ENCODE measurements at places on chromosomes 11 and 22. TPM values are rescaled to one million over a fixed set of nuclear protein-coding genes. Genes with fewer than 3 reads are reported as not detected.
A peak's percentile ranks its signal among the peaks of the same experiment; 100 is the strongest.

GRCh38 chr11:77147036-77147315, 18.9 kb downstream of the MYO7A start:
- no peak overlapping the region for H3K4me3 ChIP-seq
- peaks cover 6% of the 10 kb centered on the region for H3K4me1 ChIP-seq
- no peak for DNase-seq

GRCh38 chr22:41305646-41306045, 4.3 kb downstream of the ZC3H7B start:
- H3K4me3 ChIP-seq: no peak overlapping the region
- no peaks in the 10 kb centered on the region for H3K27me3 ChIP-seq
- H3K4me1 ChIP-seq: peaks cover 20% of the 10 kb centered on the region
- no peaks in the 10 kb centered on the region for H3K36me3 ChIP-seq
- no peak for DNase-seq

DNA sequence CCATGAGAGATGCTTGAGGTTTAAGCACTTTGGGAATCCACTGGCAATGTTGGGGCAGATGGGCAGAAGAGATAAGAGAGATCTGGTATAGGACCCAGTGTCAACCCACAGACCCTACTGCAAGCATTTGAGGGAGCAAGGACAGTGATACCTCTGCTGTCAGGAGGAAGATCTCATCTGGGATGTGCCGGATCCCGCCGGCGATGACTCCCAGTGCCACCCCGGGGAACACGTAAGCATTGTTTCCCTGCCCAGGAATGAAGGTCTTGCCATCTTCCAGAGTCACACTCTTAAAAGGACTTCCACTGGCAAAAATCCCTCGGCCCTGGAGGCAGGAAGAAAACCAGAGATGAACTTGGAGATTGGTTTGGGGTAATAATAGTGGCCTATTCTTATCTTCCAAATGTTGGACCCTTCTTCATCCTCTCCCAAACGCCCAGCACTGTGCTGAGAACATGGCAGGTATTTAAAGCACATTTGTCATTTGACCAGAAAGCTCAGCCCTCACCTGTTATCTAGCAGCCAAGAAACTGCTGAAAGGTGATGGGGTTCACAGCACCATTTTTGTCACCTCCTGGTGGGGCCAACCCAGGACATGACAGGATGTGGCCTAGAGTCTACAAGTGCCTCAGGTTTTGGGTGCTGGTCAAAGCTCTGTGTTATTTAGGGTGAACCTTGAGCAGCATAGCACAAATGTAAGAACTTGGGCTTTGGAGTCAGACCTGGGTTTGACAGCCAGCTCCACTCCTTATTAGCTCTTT, 71.7 kb downstream of the CCDC81 start:
- DNase-seq: no peak
- no peaks in the 10 kb centered on the region for H3K4me1 ChIP-seq
- H3K36me3 ChIP-seq: no peaks in the 10 kb centered on the region

GRCh38 chr11:116890193-116890592, 52.8 kb upstream of the APOA1 start:
- peaks cover 17% of the 10 kb centered on the region for H3K36me3 ChIP-seq
- no peak overlapping the region for H3K27ac ChIP-seq
- no peaks in the 10 kb centered on the region for H3K27me3 ChIP-seq

DNA sequence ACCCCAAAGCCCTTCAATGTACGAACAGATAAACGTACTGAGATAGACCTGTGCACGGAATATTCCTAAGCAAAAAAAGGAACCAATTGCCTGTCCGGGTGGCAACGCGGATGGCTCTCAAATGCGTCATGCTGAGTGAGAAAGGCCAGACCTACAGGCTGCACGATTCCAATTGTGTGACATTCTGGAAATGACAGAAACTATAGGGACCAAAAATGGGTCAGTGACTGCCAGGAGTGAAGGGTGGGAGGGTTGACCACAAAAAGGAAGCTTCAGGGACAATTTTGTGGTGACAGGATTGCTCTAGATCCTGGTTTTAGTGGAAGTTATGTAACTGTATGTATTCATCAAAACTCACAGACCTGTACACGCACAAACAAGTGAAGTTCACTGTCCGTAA, 24.0 kb upstream of the SYT8 start:
- H3K27ac ChIP-seq: no peak overlapping the region
- no peak for DNase-seq
- H3K4me1 ChIP-seq: no peaks in the 10 kb centered on the region

DNA sequence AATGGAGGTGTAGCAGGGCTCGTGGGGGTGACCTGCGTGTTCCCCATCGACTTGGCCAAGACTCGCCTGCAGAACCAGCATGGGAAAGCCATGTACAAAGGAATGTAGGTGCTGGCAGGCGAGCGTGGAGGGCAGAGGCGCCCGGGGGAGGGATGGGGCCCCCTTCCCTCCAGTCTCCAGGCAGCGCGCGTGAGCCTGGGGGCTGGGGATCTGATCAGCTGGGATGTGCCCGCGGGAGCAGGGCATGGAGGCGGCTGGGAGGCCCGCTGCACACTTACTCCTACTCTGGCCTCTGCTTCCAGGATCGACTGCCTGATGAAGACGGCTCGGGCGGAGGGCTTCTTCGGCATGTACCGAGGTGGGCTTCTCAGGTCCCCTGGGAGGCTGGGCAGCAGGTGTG, 17.8 kb downstream of the SLC25A18 start:
- H3K4me1 ChIP-seq: no peaks in the 10 kb centered on the region

DNA sequence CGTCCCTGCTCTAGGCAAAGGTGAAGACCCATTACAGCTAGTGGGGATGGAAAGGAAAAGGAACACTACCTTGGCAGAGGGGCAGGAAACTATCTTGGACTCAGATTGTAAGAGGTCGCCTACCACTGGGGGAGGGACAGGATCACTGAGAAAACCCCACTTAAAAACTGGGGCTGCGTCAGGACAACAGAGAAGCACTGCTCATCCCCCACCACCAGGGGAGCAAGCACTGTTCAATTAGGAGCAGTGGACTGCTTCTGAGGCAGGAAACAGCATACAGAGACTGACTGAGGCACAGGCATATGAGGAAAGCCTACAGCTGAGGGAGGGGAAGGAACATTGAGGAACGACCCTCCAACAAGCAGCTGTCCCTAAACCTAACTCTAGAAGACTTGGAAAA, 20.8 kb upstream of the DLAT start:
- no peaks in the 10 kb centered on the region for H3K27me3 ChIP-seq
- no peak overlapping the region for H3K4me3 ChIP-seq
- DNase-seq: no peak
- no peak overlapping the region for H3K27ac ChIP-seq
- no peaks in the 10 kb centered on the region for H3K4me1 ChIP-seq

- no peaks in the 10 kb centered on the region for H3K27me3 ChIP-seq
- H3K27ac ChIP-seq: no peak overlapping the region
- H3K4me3 ChIP-seq: no peak overlapping the region
- H3K4me1 ChIP-seq: no peaks in the 10 kb centered on the region
- no peak for DNase-seq
Observed at GRCh38 chr22:10961043-10961860, 4566.7 kb upstream of the OR11H1 start.

GRCh38 chr11:74171997-74172396, 908 bp downstream of the PPME1 start:
- no peaks in the 10 kb centered on the region for H3K27me3 ChIP-seq
- H3K27ac ChIP-seq: peak overlapping the region; percentile 91

DNA sequence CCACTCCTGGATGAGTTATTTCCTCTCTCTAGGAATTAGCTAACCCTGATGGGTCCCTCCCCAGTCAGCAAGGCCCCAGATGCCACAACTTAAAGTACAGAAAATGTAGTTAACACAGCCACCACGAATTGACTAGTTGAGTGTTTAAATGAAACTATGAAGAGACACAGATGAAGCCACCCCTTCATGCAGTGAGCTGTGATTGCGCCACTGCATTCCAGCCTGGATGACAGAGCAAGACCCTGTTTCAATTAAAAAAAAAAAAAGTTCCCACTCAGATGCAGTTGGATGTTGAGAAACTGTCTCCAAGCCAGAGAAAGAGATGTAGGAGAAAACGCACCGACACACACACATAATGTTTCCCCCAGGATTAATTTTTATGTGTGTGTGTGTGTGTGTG, 53.3 kb downstream of the SCN3B start:
- H3K27ac ChIP-seq: no peak overlapping the region
- H3K27me3 ChIP-seq: no peaks in the 10 kb centered on the region
- no peak overlapping the region for H3K4me3 ChIP-seq
- no peaks in the 10 kb centered on the region for H3K4me1 ChIP-seq

GRCh38 chr11:103079833-103080232, 12.1 kb downstream of the DCUN1D5 start:
- no peaks in the 10 kb centered on the region for H3K4me1 ChIP-seq
- no peak overlapping the region for H3K27ac ChIP-seq
- H3K4me3 ChIP-seq: no peak overlapping the region
- peaks cover 60% of the 10 kb centered on the region for H3K36me3 ChIP-seq

GRCh38 chr11:67584205-67584880, 731 bp downstream of the GSTP1 start:
- peaks cover 21% of the 10 kb centered on the region for H3K36me3 ChIP-seq
- H3K4me3 ChIP-seq: peak overlapping the region; percentile 92
- peak; percentile 93 for DNase-seq
- H3K27ac ChIP-seq: peak overlapping the region; percentile 99

DNA sequence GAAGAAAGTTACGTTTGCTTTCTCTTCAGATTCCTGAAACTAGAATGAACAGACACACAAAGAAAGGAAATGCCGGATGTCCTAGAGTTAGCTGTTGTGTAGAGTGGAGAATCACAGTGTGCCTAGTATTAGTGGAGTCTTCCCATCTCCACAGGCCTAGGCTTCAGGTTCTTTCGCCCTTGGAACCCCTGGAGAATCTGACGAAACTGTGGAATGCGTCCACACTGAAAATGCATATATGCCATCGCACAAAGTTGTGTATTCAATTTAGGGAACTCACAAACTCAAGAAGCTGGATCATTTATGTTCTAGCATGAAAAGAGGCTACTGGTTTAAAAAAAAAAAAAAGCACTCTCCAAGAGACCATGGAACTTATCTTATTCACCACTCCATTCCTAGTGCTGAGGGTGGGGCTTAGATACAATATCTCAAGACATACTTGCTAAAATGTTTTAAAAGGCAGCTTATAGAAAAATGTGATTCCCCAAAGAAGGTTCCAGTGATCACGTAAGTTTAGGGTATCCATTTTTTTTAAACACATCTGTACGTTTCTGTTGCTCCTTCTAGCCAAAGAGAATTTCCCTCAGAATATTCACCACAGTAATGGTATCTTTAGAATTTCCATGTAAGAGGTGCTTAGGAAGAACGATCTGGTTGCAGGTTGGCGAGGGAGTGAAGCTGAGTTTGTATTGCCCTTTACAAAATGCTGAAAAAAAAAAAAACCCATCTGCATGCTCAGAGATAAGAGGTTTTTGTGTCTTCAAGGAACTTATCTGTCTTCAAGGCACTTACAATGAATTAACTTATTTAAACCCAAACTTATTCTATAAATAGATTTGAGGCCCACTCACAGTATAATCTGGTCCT, 20.0 kb downstream of the MAML2 start:
- no peaks in the 10 kb centered on the region for H3K27me3 ChIP-seq
- peak overlapping the region; percentile 24 for H3K27ac ChIP-seq
- no peak overlapping the region for H3K4me3 ChIP-seq
- H3K36me3 ChIP-seq: no peaks in the 10 kb centered on the region

- peaks cover 5% of the 10 kb centered on the region for H3K4me1 ChIP-seq
- DNase-seq: no peak
- H3K27me3 ChIP-seq: no peaks in the 10 kb centered on the region
- no peak overlapping the region for H3K4me3 ChIP-seq
- no peak overlapping the region for H3K27ac ChIP-seq
- no peaks in the 10 kb centered on the region for H3K36me3 ChIP-seq
Observed at GRCh38 chr11:15907806-15908205, 448.5 kb downstream of the SOX6 start.

DNA sequence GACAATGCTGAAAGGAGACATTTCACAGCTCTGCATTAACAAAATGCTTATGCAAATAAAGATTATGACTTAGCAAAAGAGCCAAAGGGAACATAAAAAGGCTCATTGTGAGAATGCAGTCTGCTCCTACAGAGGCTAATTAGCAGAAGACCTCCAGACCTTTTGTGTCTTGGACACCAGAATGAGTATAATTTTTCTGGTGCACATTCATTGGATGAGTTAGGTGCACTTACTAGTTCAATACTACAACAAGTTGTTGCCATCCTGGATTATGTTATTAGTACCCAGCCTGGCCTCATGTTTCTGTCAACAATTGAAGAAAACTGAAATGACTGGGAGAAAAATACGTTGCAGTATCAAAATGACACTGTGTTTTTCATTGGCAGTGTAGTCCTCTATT, 613.2 kb upstream of the CHORDC1 start:
- no peaks in the 10 kb centered on the region for H3K27me3 ChIP-seq
- DNase-seq: no peak
- no peaks in the 10 kb centered on the region for H3K36me3 ChIP-seq
- H3K4me1 ChIP-seq: no peaks in the 10 kb centered on the region
- H3K27ac ChIP-seq: no peak overlapping the region

GRCh38 chr11:106421676-106422292, 344.3 kb downstream of the AASDHPPT start:
- H3K27ac ChIP-seq: no peak overlapping the region
- H3K4me3 ChIP-seq: no peak overlapping the region
- H3K27me3 ChIP-seq: no peaks in the 10 kb centered on the region
- DNase-seq: no peak
- H3K36me3 ChIP-seq: no peaks in the 10 kb centered on the region
- no peaks in the 10 kb centered on the region for H3K4me1 ChIP-seq

GRCh38 chr11:10696468-10697322, 3.1 kb upstream of the IRAG1 start:
- H3K27me3 ChIP-seq: no peaks in the 10 kb centered on the region
- H3K36me3 ChIP-seq: no peaks in the 10 kb centered on the region
- no peak overlapping the region for H3K4me3 ChIP-seq
- H3K4me1 ChIP-seq: no peaks in the 10 kb centered on the region

GRCh38 chr11:61793083-61793828, 545 bp downstream of the FEN1 start:
- peak; percentile 8 for DNase-seq
- peaks cover 18% of the 10 kb centered on the region for H3K4me1 ChIP-seq
- peaks cover 25% of the 10 kb centered on the region for H3K36me3 ChIP-seq
- H3K27me3 ChIP-seq: no peaks in the 10 kb centered on the region
- H3K4me3 ChIP-seq: peak overlapping the region; percentile 85
- peak overlapping the region; percentile 99 for H3K27ac ChIP-seq

GRCh38 chr11:34243600-34244464, 114.0 kb downstream of the ABTB2 start:
- DNase-seq: no peak
- peak overlapping the region; percentile 30 for H3K27ac ChIP-seq
- no peak overlapping the region for H3K4me3 ChIP-seq
- peaks cover 9% of the 10 kb centered on the region for H3K4me1 ChIP-seq
- H3K36me3 ChIP-seq: no peaks in the 10 kb centered on the region
- H3K27me3 ChIP-seq: no peaks in the 10 kb centered on the region

Gene CNTF
- 1.2 TPM for total RNA-seq

Gene C22orf42
- not detected for total RNA-seq

Gene VSIG10L2
- not detected for total RNA-seq

Gene IL17REL
- total RNA-seq: not detected

Gene MS4A6A
- 112 TPM for total RNA-seq

Gene FAM180B
- total RNA-seq: not detected

Gene KRTAP5-2
- total RNA-seq: not detected

Gene MISFA
- 4.6 TPM for total RNA-seq

Measured in upper lobe of right lung (tissue), 1 donor.